ENCODE measurements at places on chromosomes 2 and 18.

- peak; percentile 84 for DNase-seq
Observed at GRCh38 chr18:79642626-79643025, 37.0 kb upstream of the CTDP1 start.

GRCh38 chr2:62824388-62824787, 118.9 kb downstream of the EHBP1 start:
- no peak for DNase-seq

- no peak for DNase-seq
Observed at GRCh38 chr2:85151026-85151425, 17.8 kb downstream of the TCF7L1 start.

GRCh38 chr2:159773426-159773825, 24.6 kb downstream of the CD302 start:
- DNase-seq = no peak

DNA sequence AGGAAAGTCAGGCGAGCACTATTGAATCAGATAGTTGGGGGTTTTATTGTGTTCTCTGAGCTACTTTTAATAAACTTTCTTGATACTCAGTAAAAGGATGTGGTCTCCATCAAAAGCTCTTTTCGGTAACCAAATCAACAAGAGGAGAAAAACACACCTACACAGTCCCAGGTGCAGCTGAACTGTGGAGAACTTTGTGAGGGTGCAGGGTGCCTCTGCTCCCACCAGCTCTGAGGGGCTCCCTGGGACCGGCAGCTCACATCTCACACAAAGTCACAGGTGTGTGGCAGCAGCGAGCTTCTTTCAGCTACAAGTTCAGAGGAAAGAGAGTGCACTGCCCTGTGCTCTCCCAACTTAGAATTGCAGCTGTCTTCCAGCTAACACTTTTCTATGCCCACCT, 650.4 kb downstream of the RNF144A start:
- no peak for DNase-seq

GRCh38 chr2:121796239-121796638, 40.8 kb downstream of the TSN start:
- no peak for DNase-seq

- no peak for DNase-seq
Observed at GRCh38 chr2:146850746-146851145, 994.1 kb upstream of the ACVR2A start.

DNA sequence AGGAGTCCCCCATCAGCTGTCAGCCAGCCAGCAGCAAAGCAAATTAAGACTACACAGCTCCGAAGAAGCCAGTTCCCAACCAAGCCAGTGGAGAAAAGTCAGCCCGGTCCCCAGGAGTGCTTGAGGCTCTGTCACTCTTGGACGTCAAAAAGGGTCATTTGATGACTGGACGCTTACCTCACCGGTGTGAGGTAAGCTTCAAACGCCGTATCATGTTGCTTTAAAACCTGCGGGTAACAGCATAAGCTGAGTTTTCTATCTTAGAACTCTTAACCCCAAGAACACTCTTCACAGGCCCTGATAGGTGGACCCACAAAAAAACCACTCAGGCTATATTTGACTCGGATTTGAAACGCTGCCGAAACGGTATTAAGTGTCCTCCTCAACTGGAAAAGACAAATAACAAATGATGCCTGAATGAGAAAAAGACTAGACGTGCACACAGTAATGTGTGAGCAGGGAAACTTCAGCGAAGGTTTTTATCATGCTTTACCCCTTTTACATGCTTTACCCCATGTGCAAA, 682 bp upstream of the LNPK start:
- DNase-seq = no peak

GRCh38 chr2:173146590-173146989, 70.9 kb downstream of the MAP3K20 start:
- DNase-seq = no peak

DNA sequence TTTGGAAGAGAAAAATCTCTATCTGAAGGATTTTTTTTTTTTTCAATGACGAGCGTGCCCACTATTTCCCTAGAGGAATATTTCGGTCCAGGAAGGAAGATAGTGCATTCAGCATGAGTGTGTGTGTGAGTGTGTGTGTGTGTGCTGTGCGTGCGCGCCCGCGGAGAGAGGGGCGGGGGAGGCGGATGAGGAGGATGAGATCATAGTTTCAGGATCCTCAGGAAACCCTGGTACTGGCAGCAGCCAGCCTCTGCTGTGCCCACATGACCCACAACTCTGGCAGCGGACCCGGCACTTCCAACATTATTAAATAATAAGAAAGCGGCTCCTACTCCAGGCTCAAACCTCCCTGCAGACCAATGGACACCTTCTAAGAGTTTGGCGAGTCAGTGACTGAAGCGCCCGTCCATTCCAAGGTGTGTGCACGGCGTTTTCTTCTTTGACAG, 217.0 kb upstream of the DTNA start:
- DNase-seq = peak; percentile 1

GRCh38 chr18:47260924-47261701, 9.7 kb upstream of the SKOR2 start:
- DNase-seq = no peak

DNA sequence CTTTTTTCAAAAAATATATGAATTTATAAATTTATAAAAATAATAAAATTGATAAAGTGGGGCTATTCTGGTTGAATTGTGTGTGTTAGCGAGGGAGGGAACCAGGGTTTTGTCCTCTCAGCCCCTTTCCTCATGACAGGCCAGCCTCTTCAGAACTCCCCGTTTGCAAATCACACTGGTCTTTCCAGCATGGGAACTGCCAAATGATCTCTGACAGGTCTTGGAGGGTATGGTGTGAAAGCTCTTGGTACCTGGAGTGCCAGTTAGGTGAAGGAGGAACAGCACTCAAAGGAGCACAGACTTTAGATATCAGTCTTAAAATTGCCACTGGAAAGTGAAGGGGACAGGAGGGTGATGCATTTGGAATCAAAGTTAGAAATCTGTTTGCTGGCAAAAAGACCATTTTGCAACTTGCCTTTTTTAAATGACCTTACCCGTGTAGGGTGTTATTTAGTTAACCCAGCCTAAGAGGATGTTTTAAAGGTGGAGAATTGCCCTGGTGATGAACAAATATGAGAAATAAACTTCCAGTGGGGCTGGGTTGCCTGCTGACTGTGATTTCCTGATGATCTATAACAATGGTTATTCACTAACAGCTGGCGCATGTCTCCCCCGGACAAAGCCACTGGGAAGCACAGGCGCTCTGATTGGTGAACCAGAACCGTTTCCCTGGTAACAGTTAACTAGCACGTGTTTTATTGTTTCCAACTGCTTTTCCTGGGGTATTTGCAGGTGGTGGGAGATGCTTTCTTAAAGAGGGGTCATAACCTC, 85.3 kb upstream of the EFEMP1 start:
- no peak for DNase-seq

GRCh38 chr18:58604311-58604710, 24.6 kb downstream of the ALPK2 start:
- DNase-seq = no peak

GRCh38 chr2:190205657-190206056, 114.0 kb downstream of the HIBCH start:
- DNase-seq = peak; percentile 15

- DNase-seq = peak; percentile 41
Observed at GRCh38 chr2:16745466-16745865, 79.8 kb upstream of the CYRIA start.

- DNase-seq = no peak
Observed at GRCh38 chr18:7657937-7658336, 90.8 kb downstream of the PTPRM start.

DNA sequence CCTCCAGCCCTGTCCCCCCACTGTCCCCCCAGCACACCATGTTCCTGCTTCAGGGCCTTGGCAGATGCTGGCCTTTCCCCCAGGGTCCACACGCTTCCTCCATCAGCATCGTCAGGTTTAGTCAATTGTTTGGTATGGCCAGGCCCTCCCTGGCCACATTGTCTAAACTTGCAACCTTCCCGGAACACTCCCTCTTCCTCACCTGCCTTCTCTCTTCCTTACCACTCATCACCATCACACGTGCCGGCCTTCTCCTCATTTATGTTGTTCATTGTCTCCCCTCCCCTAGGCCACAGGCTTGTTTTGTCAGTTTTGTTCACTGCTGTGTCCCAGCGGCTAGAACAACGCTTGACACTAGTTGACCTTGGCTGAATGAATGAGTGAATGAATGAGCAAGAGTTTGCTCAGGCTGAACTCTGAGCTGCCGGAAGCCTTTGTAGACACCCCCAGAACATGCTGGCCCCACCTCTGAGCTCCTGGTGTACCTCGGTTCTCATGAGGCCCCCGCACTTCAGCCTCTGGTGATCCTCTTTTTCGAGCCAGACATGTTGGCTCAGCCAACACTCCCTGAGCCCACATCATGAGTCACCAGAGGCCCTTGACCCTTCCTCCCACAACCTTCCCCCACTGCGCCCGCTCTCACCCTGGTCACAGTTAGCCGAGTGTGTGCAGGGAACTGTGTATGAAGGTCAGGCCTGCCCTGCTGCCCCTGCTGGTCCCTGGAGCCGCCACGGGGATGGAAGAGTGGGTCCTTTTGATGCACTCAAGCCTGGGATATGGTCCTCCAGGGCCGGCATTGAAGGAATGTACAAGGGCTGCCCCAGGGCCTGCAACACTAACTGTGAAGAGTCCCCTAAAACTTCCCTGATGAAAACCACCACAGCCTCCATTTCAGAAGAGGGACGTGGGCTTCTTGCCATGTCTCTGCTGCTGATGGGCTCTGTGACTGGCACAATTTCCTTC, 57.5 kb downstream of the HS1BP3 start:
- peak; percentile 93 for DNase-seq

DNA sequence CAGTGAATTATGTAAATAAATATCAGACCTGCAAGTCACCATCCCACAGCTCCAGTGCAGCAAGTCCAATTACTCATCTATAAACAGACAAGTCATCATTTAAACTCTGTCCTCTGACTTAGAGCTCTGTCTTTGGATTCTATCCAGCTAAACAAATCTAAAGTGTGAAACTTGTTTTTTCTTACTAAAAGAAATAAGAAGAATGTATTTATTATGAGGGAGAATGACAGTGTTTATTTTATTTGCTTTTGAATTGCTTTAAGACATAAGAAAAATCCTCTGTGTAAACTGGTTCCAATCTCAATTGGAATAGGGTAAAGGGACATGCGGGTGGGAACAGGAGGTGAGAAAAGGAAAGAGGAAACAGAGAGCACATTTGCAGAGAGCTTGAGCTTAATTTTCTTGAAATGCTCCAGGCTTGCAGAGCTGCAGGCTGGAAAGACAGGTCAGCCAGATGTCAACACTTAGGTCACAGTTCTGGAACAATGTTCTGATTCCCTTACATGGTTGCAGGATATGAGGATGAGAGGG, 355.8 kb downstream of the MEIS1 start:
- DNase-seq = no peak

Data from NB4 (cell line).